ENCODE measurements at places on chromosomes 5 and 9.

- peak; percentile 91 for DNase-seq
These were observed 13.3 kb downstream of the SPATA9 start for GRCh38 chr5:95669540-95669939.

GRCh38 chr5:56262279-56262678 lies 29.1 kb upstream of the ANKRD55 start:
- DNase-seq, result no peak

DNA sequence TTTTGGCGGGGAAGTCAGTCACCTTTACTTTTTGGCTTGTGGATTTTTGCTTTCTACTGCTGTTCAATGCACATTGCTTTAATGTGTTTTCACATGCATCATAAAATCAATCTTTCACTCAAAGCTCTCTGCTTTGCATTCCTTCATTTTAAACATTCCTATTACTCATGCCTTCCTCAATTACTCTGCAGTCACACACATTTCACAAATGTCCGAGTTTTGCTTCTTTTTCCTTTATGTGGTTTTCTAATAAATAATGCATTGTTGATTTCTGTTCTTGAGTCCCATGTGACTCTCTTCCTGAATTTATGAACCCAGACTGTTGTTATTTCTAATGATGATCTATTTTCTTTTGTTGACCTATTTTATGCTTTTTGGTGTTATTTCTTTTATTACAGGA lies 82.3 kb upstream of the EPB41L4B start:
- peak; percentile 4 for DNase-seq

DNA sequence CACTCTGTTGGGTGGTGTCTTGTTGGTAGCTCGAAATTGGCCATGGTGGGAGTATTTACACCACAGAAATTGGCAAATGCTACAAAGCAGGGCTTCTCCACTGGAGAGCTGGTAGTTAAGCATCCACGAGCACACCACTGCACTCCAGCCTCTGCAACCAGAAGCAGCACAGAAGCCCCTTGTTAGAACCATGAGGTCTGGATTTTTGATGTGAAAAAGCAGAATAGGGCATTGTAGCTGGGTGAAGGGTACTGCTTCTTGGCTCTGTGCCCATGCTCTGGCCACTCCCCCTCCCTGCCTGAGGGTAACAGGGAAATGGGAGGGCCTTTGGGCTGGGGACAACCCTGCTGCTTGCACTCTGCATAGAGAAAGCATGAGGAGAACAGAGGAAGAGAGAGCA lies 81.2 kb upstream of the UBTD2 start:
- DNase-seq, result no peak

GRCh38 chr9:33113799-33114547 lies 37.5 kb upstream of the SMU1 start:
- no peak for DNase-seq

GRCh38 chr5:135600971-135601381 lies 22.2 kb upstream of the CXCL14 start:
- no peak for DNase-seq

GRCh38 chr9:2849941-2850340 lies 6.0 kb upstream of the PUM3 start:
- no peak for DNase-seq

GRCh38 chr5:39080597-39081204 lies 6.5 kb upstream of the RICTOR start:
- DNase-seq, result no peak

DNA sequence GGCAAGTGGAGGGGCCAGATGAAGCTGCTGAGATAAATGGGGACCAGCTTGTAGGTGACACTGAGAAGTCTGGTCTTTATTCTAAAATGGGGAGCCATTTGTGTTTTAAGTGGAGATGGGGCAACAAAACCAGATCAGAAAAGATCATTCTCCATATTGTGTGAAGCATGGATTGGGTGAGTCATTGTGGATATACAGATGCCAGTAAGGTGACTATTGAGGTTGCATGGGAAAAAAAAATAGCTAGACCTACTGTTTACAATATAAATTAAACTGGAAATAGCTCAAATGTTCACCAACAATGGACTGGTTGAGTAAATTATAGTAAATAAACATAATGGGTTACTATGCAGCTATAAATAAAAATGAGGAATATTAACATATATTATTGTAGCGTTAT lies 5.4 kb upstream of the MAP1B start:
- DNase-seq, result no peak

- no peak for DNase-seq
These were observed 141.0 kb downstream of the ST8SIA4 start for GRCh38 chr5:100762108-100762507.

DNA sequence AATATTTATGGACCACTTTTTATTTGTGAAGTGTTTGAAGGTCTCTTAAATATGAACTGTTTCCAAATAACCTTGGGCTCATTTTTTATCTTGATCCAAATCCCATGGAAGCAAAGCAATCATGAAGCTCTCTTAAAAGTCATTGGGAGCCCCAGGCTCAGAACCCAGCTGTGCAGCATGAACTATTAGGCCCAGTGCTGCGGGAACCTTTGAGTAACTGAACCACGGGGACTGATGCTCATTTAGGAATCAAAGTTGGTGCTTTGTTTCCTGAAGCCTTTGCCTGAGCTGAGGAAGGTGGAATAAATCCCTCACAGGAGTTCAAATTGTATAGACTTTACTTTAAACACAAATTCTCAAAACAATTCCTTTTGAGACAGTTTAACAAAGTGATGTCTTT lies 27.8 kb downstream of the MAT2B start:
- DNase-seq, result no peak

DNA sequence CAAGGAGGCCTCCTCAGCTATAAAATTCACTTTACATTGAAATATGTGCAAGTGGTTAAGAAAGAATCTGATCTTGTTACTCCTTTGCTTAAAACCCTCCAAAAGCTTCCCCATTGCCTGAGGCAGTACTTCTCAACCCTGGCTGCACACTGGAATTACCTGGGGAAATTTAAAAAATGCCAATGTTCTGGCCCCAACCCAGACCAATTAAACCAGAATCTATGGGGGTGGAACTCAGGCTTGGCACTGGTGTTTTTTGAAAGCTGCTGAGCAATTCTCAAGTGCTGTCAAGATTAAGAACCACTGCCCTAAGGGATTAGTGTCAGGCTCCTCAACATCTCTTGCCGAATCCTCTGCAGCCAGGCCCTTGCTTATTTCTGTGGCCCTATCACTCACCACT lies 269.6 kb downstream of the ELAVL2 start:
- no peak for DNase-seq

GRCh38 chr5:36058776-36059175 lies 7.9 kb downstream of the UGT3A2 start:
- no peak for DNase-seq

- DNase-seq, result no peak
These were observed 40.9 kb upstream of the IL17B start for GRCh38 chr5:149419859-149420544.

GRCh38 chr9:27352457-27353165 lies 55.7 kb upstream of the EQTN start:
- no peak for DNase-seq

DNA sequence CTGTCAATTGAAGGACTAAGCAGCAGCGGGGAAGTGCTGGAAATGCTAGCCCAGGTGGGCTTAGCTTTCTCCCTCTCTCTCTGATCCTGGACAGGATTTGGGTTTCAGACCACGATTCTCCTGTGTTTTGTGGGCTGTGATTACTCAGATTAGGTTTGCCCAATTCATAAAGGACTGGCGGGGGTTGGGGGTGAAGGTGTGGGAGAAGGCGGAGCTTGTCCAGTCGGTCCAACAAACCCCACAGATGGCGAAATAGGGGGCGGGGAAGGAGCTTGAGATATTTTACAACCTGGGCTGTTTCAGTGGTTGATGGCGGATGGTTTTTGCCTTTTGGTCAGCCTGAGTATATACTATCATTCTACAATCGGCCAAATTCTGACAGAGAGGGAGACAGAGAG lies 35.2 kb downstream of the PCDHAC2 start:
- DNase-seq, result no peak

DNA sequence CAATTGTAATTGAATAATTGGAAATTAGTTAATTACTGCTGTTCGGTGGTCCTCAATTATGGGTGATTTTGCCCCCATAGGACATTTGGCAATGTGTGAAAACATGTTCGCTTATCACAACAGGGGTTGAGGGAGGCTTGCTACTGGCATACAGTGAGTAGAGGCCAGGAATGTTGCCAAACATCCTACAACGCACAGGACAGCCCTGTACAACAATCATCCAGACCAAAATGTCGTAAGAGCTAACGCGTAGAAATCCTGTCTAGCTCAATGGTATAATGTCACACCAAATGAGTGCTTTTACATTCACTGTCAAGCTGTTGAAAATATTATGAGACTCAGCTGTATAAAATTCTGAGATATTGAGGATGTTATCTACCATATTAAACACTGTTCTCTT lies 464.4 kb upstream of the TUSC1 start:
- DNase-seq, result no peak

GRCh38 chr5:72140711-72141110 lies 33.4 kb downstream of the MAP1B start:
- DNase-seq, result no peak

DNA sequence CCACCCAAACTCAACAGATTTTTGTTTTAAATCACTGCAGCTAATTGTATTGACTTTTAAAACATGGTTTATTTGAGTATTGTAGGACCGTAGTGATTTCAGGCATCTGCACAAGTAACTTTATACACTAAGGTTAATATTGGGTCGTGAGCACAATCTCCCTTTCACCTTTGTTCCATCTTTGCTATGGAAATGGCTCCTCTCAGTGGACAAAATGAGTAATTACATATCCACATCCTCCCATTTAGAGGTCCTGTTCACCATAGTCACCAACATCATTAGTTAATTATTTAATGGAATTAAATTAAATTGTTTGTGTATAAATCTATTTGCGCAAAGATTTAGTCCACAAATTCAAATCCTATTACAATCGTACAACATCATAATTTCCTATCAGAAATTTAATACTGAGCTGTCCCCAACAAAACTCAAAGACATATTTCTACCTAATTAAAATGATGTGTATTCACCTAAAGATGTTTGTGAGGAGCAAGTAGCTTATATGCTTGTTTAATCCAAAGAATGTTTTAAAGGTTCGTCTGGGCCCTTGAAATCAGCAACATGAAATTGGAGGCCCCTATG lies 173.0 kb upstream of the DAPK1 start:
- DNase-seq, result no peak

DNA sequence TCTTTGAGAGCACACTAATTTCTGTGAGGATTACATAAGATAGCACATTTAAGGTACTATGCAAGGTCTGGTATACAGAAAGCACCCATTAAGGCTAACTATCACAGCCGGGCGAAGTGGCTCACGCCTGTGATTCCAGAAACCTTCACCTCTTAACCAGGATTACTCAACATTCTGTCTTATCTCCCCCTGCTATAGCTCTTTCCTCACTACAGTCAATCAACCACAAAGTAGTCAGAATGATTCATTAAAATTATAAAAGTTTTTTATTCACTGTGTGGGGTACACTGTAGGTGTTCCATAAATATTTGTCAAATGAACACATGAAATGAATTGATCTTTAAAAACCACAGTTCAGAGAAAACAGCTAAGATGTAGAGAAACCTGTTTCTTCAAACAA lies 48.7 kb downstream of the CHD1 start:
- DNase-seq, result no peak

GRCh38 chr5:10243660-10244240 lies 5.9 kb downstream of the ATPSCKMT start:
- DNase-seq, result no peak

Measured in BJ (cell line).